ENCODE measurements at places on chromosomes 7 and 10. TPM values are rescaled to one million over a fixed set of nuclear protein-coding genes. Genes with fewer than 3 reads are reported as not detected.

AKR1E2 gene
- not detected for total RNA-seq

CPXM2 gene
- not detected for total RNA-seq

RBM48 gene
- 13.2 TPM for total RNA-seq

OPN4 gene
- not detected for total RNA-seq

CDK14 gene
- 19.6 TPM for total RNA-seq

TMEM236 gene
- total RNA-seq: 0.05 TPM

ZSCAN21 gene
- 14.3 TPM for total RNA-seq

OR2A1 gene
- not detected for total RNA-seq

CLDN4 gene
- total RNA-seq: 31.4 TPM

NODAL gene
- not detected for total RNA-seq

OR2A7 gene
- total RNA-seq: not detected

ECHDC3 gene
- total RNA-seq: not detected

PAX4 gene
- total RNA-seq: not detected

BLOC1S2 gene
- total RNA-seq: 113 TPM

LIPJ gene
- not detected for total RNA-seq

SPOCK2 gene
- 0.53 TPM for total RNA-seq

FAM149B1 gene
- 7.1 TPM for total RNA-seq

SEMA3E gene
- total RNA-seq: 3.6 TPM

- DNase-seq: no peak
Observed at GRCh38 chr7:137110535-137110934, 233.0 kb downstream of the PTN start.

DNA sequence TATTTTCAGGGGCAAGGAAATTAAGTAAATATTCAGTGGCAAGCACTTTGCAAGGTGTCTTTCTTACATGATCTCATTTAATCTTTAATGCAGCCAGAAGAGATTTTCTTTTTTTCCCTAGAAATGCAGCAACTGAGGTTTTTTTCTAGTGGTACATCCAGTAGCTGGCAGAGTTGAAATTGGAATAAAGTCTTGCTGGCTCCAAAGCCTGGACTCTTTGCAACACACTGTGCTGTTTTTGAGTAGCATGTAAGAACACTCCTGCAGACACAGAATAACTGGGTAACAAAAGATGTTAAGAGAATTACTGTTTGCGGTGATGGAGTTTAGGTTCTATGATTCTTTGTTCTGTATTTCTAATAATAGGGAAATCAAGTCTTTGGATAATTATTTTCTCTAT, 123.6 kb downstream of the PON1 start:
- no peak for DNase-seq

DNA sequence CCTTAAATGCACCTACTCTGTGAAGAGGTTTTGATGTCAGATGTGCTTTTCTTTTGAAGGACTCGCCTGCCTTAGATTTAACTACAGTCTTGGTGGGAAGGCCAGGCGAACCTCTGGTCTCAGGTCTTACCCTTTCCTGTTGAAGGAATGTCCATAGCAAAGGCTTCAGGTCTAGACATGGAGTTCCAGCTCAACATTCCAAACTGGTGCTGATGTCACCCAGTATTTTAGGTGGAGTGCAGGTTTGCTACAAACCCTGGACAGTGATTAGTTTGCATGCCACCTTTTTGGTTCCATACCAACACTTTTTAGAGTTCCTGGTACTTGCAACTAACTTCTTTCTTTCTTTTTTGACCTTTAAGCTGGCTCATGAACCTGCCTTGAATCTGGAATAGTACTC, 258.7 kb downstream of the GFRA1 start:
- no peak for DNase-seq

- DNase-seq: peak; percentile 44
Observed at GRCh38 chr7:8724080-8724718, 290.8 kb downstream of the NXPH1 start.

GRCh38 chr7:127689194-127689772, 37.3 kb downstream of the SND1 start:
- DNase-seq: no peak

DNA sequence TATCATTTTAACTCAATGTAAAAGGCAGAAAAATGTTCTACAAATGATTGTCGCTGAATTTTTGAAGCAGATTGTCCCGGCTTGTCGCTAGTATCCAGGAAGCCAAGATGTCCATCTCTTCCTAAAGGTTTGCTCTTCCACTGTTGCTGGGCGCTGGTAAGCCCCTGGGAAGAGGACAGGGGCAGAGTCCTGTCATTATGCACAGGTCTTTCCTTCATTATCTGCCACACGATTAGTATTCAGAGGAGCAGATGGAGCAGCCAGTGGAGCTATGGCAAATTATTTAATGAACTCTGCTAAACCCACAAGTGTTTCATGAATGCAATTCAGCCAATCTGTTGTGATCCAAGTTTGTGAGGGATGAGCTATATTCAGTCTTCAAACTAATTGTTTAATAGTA, 499.1 kb upstream of the NRP1 start:
- no peak for DNase-seq

DNA sequence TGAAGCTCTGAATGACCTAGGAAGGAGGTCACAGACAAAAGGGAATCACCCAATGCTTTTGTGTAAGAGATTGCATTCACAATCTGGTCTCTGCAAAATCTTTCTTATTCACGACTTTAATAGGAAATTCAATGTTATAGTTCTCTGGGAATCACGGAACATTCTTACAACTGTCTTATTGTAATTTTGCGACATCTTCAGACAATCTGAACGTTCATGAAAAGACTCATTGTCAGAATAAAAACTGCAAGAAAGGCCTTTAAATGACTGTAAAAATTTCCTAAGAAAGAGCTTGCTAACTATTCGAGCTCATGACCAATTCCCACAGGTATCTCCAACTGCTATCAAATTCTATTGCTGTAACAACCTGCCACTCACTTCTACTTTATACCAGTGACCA, 130.7 kb downstream of the DGKI start:
- no peak for DNase-seq

DNA sequence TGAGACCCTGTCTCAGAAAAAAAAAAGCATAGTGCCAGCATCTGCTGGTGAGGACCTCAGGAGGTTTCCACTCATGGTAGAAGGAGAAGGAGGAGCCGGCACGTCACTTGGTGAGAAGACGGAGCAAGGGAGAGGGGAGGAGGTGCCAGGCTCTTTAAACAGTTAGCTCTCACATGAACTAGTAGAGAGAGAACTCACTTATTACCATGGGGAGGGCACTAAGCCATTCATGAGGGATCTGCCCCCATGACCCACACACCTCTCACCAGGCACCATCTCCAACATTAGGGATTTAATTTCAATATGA, 62.9 kb upstream of the VKORC1L1 start:
- DNase-seq: no peak

- peak; percentile 22 for DNase-seq
Observed at GRCh38 chr10:22505911-22506685, 160.8 kb downstream of the SPAG6 start.

GRCh38 chr7:141960687-141961422, 12.7 kb downstream of the TAS2R38 start:
- no peak for DNase-seq

GRCh38 chr10:33674986-33675599, 340.6 kb upstream of the NRP1 start:
- DNase-seq: no peak

- peak; percentile 79 for DNase-seq
Observed at GRCh38 chr10:124588736-124589490, 127.3 kb downstream of the LHPP start.

- peak; percentile 65 for DNase-seq
Observed at GRCh38 chr10:31582365-31583052, 263.5 kb downstream of the ZEB1 start.

- peak; percentile 63 for DNase-seq
Observed at GRCh38 chr10:24518981-24519597, 204.6 kb downstream of the ARHGAP21 start.

DNA sequence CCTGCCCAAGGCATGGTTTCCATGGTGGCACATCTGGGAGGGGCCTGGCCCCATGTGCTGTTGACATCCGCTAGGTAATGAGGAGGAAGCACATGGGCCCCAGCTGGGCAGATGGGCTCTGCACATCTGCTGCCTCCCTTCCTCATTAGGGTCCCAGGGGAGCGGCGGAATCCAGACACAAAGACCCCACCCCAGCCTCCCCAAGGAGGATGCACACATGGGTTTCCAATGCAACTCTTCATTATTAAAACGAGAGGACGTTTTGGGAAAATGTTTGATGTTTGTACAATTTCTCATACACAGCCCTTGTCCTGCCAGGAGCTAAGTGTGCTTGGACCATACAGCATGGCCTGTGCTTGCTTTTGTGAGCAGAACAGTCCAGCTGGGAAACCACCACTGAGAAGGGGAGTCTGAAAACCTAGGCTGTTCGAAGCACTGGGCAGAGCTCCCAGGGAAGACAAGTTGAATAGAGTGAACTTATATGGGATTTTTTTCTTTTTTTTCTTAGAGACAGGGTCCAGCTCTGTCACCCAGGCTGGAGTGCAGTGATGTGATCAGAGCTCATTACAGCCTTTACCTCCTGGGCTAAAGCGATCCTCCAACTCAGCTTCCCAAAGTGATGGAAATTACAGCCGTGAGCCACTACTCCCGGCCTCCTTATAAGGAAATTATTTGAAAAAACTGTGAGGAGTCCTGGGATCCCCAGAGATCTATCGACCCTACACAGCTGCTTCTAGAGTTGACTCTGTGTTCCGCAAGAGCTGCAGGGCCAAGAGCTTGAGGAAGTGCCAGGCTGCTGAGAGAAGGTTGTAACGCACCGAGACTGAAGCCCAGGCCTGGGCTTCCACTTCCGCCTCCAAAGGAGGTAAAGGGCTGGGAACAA, 23.4 kb downstream of the FAM107B start:
- DNase-seq: no peak

GRCh38 chr7:641966-642365, 84.5 kb upstream of the DNAAF5 start:
- DNase-seq: no peak

GRCh38 chr10:1939016-1939415, 201.7 kb upstream of the ADARB2 start:
- DNase-seq: no peak

DNA sequence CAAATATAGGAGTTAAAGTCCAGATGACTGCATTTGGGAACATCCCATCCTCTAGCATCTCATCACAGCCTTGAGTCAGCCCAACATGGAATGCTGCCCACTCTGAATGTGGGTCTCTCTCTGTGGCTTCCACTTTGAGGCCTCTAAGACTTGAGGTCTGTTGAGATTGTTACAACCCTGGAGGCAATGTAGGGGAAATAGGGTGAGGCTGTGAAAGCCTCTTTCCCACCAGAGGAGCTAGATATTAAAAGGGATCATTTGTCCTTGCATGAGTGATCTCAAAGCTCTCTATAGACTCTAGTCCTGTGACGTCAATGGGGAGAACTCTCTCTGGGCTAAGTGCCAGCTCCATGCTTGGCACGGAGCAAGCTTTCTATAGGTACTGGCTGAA, 6.4 kb upstream of the GOLGA7B start:
- no peak for DNase-seq

GRCh38 chr7:38716397-38716796, 85.2 kb upstream of the AMPH start:
- DNase-seq: no peak

GRCh38 chr7:37284805-37285231, 163.8 kb downstream of the ELMO1 start:
- DNase-seq: peak; percentile 69

- DNase-seq: no peak
Observed at GRCh38 chr7:130154501-130155317, 50.5 kb downstream of the TMEM209 start.

- DNase-seq: no peak
Observed at GRCh38 chr10:51342381-51342780, 268.1 kb downstream of the PRKG1 start.

DNA sequence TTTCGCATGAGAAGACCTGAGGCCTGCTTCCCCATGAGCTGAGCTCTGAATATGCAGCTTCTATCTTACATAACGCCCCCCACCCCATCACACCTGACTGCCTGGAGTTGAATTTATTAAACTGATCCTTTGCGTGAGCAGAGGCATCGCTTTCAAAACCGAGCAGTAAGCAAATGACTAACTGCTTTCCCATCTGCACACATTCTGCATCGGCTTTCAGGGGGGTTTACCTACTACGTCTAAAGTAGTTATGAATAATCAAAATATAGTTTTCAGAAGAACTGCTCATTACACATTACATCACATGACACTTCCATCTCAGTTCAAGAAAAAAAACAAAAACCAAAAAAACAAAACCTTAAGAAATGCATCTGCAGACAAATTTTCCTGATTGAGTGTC, 54.7 kb upstream of the EGR2 start:
- DNase-seq: no peak

- no peak for DNase-seq
Observed at GRCh38 chr7:7675686-7676085, 35.1 kb downstream of the UMAD1 start.

- DNase-seq: peak; percentile 68
Observed at GRCh38 chr7:118195837-118196474, 12.0 kb downstream of the LSM8 start.

DNA sequence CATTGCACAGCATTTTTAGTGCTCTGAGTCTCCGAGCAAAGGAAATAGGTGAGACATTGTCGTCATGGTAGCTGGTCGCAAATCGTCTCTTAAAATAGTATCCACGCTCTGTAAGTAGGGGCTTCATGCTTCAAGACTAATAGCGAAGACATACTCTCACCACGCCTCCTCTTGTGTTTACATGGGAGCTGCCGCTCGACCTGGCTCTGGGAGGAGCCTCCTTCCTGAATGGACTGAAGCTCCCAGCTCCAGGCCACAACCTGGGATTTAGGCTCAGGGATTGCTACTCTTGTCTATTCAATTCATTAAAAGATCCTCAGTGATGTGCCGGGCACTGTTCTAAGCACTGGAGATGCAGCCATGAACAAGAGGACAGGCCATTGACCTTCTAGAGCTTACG, 196.1 kb upstream of the GALNT17 start:
- DNase-seq: no peak

GRCh38 chr7:150428671-150429451, 21.6 kb upstream of the GIMAP8 start:
- DNase-seq: peak; percentile 96

- no peak for DNase-seq
Observed at GRCh38 chr10:6203331-6204062, 765 bp downstream of the PFKFB3 start.

DNA sequence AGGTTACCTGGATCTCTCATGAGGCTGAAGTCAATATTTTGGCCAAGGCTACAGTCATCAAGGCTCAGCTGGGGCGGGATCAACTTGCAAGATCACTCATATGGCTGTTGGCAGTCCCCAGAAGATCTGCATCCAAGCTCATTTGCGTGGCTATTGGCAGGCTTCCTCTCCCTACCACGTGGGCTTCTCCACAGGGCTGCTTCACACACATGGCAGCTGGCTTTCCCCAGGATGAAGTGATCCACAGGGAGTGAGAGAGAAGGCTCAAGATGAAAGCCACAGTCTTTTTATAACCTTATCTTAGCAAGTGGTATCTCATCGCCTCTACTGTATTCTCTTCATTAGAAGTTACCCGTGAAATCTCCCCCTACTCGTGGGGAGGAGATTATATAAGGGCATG, 167.4 kb downstream of the TMEM26 start:
- no peak for DNase-seq

GRCh38 chr10:92241158-92241500, 49.7 kb downstream of the CPEB3 start:
- no peak for DNase-seq

DNA sequence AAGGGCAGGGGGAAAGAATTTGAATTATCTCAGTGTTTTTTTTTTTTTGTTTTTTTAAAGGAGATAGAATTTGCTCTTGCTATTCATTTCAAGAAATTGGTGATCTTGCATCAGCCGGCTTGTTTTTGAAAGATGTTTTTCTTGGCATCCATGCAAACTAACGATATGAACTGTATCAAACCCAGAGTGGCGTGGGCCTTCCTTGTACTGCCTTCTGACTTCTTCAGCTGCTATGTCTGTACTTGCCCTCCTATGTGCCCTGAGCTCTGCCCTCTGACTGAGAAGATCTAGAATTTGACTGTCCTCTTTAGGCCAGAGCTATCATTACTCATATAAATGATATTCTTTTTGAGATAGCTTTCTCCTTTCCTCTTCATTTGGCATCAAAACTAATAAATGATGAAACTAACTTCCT, 183.1 kb downstream of the EXOC4 start:
- DNase-seq: peak; percentile 5

Measured in A172 (cell line).